ENCODE measurements at places on chromosomes 7 and 10.
A peak's percentile ranks its signal among the peaks of the same experiment; 100 is the strongest.

DNA sequence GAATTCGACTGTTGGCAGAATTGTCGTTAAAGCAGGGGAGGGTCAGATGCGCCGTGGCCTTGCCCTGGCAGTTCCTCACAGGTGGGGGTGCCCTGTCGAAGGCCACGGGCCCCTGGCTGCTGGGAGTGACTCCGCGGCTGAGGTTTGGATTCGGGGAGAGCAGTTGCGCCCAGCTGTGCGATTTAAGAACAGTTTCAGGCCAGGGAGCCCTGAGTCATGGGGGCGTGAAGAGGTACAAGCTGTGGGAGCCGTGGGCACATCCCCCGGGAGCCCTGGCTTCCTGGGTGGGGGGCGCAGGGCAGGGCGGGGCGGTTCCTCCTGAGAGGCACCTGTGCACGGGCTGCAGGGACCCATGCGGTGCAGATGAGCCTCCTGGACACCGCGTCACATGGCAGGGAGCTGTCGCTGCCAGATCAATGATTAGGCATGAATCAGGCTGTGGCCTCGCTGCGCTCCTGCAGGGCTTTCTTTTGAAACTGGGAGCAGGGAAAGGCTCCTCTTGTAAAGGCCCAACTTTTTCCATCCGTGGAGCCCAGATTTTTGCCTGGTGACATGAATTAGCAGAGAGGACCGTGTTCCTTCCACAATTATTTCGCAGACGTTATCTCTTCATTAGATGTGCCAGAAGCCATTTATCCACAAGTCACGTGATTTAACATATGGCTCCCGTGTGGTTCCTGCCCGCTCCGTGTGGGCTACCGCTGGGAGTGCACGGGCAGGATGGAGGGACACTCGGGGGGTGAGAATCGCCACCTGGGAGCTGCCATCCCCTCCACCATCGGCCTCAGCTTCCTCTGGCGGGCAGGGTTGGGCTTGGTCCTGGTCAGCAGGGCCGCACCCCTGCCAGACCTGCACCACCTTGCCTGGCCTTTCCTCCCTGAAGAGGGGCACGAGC, 918 bp downstream of the PWWP2B start:
- DNase-seq: peak; percentile 83

- DNase-seq: no peak
Observed at GRCh38 chr10:33208166-33208565, 126.3 kb downstream of the NRP1 start.

GRCh38 chr7:30087371-30087770, 47.4 kb upstream of the MTURN start:
- no peak for DNase-seq

DNA sequence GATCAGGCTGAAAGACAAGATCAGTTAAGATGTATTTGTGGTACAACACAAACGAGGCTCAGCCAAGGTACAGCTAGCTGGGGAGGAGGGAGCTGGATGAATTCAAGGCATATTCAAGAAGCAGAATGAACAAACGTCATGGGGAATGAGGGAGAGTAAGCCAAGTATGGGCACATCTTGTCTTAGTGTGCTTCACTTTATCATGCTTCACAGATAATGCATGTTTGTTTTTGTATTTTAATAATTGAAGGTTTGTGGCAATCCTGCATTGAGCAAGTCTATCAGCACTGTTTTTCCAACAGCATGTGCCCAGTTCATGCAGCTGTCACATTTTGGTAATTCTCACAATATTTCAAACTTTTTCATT, 135.4 kb downstream of the HIBADH start:
- DNase-seq: no peak

GRCh38 chr10:96524741-96525140, 11.0 kb upstream of the TLL2 start:
- no peak for DNase-seq

All from MG63 (cell line).